Stimulated activated memory B cell treated with anti-CD40 and anti-IgM and Interleukin-4, amounts not matched to agents 10 μg/mL and 1 μg/mL and 100 μg/mL, for 72 hours (primary cell): ENCODE measurements at places on chromosomes 1 and 21.

DNA sequence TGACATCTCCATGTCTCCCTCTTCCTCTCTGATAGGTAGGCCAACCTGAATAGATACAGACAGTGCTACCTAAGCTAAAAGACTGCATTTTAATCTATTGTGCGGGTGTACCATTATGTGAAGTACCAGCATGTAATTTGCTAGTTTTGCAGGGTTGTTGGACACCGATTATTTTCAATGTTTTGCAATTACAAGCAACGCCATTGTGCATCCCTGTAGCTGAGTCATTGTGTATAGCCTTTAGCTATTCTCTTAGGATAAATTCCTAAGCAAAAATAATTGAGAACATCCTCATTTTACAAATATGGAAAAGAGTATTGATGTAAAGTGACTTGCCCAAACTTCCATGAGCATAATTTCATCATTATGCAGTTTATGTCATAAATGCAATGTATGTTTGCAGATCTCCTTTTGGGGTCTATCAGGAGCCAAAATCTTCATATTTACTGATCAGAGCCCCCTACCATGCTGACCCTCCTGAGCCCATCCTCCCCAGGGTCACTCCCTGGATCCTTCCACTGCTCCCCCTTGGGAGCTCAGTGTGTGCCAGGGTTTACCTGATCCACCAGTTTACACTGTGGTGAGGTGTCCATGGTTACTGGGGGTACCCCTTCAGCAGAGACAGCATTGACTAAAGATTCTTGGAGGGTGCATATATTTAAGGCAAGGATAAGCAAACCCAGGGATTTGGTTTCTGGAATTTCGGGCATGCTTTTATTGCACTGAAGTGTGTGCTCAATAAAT, 80.6 kb downstream of the CCDC185 start:
- H3K27ac ChIP-seq: no peak overlapping the region
- no peaks in the 10 kb centered on the region for H3K36me3 ChIP-seq
- peaks cover 63% of the 10 kb centered on the region for H3K27me3 ChIP-seq
- ATAC-seq: no peak
- H3K4me3 ChIP-seq: no peak overlapping the region

DNA sequence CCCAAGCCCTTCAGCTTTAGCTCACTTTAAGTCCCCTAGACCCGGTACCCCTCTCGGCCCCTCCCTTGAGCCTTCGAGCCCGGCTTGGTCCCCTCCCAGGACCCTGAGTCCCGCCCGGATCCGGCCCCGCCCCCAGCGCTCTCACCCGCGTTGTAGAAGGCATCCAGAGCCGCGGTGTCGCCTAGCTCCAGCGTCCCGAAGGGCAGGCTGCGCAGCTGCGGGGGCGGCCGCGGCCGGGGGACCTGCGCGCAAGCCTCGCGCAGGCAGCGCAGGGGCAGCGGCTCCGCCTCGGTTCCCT, 699 bp downstream of the MAP3K6 start:
- ATAC-seq: peak; percentile 75
- peaks cover 56% of the 10 kb centered on the region for H3K4me1 ChIP-seq
- peak overlapping the region; percentile 83 for H3K27ac ChIP-seq
- no peaks in the 10 kb centered on the region for H3K36me3 ChIP-seq
- H3K27me3 ChIP-seq: no peaks in the 10 kb centered on the region

GRCh38 chr1:158115126-158115525, 65.6 kb upstream of the CD1D start:
- H3K27me3 ChIP-seq: peaks cover 27% of the 10 kb centered on the region
- no peaks in the 10 kb centered on the region for H3K36me3 ChIP-seq
- peak; percentile 89 for ATAC-seq
- H3K4me3 ChIP-seq: no peak overlapping the region

- no peaks in the 10 kb centered on the region for H3K36me3 ChIP-seq
- H3K4me1 ChIP-seq: peaks cover 20% of the 10 kb centered on the region
- no peak for ATAC-seq
- no peak overlapping the region for H3K4me3 ChIP-seq
These were observed 3.7 kb upstream of the AMIGO1 start for GRCh38 chr1:109513110-109513710.

GRCh38 chr1:43867976-43868740, 65.4 kb upstream of the ARTN start:
- H3K4me3 ChIP-seq: no peak overlapping the region
- no peaks in the 10 kb centered on the region for H3K27me3 ChIP-seq
- ATAC-seq: no peak
- H3K36me3 ChIP-seq: peaks cover 2% of the 10 kb centered on the region

DNA sequence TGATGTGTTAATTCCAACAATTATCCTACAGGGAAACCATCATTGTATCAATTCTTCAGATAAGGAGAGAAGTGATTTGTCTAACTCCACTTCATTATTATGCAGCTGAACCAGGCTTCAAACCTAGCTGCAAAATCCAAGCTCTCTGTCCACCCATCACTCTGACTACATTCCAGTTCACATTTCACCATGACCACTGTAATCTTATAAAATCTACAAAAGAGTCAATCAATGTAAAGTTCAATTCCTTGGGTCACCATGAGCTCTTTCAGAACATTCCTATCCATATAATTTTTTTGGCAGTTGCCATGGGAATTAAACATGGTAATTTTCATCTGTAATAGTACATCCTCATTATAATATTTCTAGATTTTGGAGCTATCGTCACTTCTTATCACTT, 100.9 kb downstream of the PLPPR5 start:
- ATAC-seq: no peak

DNA sequence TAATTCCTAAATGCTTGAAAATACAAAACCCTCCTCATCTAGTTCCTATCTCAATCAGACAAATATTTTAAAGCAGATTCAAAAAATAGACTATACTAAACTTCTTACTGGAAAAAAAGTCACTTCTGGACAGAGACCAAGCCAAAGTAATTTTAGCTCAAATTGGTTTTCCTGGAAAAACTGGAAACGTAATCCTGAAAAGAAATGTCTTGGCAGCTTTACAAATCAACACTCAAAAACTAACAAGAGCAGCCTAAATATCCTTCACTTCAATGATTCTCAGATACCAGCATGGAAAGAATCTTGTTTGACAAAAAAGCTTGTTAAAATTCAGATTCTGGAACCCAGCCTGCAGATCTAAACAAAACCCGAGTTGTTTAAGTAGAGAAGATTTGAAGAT, 9.1 kb upstream of the GPR88 start:
- no peak overlapping the region for H3K27ac ChIP-seq
- H3K36me3 ChIP-seq: no peaks in the 10 kb centered on the region
- no peaks in the 10 kb centered on the region for H3K27me3 ChIP-seq
- no peak overlapping the region for H3K4me3 ChIP-seq
- peaks cover 7% of the 10 kb centered on the region for H3K4me1 ChIP-seq
- ATAC-seq: no peak

DNA sequence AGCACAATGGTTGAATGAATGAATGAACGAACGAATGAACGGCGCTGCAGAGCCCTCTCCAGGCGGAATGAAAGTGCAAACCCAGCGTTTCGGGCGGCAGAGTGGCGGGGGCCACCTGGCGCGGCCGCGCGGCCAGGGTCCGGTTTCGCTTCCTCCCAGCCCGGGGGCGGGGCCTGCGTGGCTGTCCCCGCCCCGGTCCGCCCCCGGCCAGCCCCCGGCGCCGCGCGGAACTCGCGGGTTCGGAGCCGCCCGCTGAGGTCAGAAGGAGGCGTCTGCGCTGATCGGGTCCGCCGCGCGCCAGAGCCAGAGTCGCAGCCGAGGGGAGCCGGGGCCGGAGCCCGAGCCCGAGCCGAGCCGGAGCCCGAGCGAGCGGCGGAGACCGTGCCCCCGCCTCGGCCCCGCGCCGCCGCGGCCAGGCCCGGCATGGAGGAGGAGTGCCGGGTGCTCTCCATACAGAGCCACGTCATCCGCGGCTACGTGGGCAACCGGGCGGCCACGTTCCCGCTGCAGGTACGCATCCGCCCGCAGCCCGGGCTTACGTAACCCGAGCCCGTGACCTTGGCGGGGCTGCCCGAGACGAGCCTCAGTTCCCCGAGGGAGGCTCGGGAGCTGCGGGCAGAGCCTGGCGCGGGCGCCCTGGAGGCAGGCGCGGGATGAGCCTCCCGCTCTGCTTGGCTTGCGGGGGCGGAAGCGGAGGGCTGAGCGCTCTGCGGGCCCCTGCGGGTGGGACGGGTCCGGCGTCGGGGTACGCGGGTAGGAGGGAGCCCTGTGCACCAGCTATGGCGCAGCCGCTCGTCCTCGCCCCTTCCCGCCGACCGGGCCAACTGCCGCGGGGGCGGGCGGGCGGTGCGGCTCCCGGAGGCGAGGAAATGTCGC, at the start of gene PDXK:
PDXK (plus strand) TSS at position 258 of the 876 bp plus-strand sequence; CDS start at position 424, 166 bp downstream.
- H3K36me3 ChIP-seq: peaks cover 11% of the 10 kb centered on the region
- peaks cover 9% of the 10 kb centered on the region for H3K27me3 ChIP-seq
- H3K4me3 ChIP-seq: peak within 1 kb of the TSS; percentile 85
- H3K27ac ChIP-seq: peak within 1 kb of the TSS; percentile 88
- peaks cover 76% of the 10 kb centered on the region for H3K4me1 ChIP-seq

- no peak overlapping the region for H3K27ac ChIP-seq
- H3K4me1 ChIP-seq: no peaks in the 10 kb centered on the region
- H3K27me3 ChIP-seq: no peaks in the 10 kb centered on the region
- no peaks in the 10 kb centered on the region for H3K36me3 ChIP-seq
These were observed 38.6 kb downstream of the BRINP2 start for GRCh38 chr1:177209357-177209756.

DNA sequence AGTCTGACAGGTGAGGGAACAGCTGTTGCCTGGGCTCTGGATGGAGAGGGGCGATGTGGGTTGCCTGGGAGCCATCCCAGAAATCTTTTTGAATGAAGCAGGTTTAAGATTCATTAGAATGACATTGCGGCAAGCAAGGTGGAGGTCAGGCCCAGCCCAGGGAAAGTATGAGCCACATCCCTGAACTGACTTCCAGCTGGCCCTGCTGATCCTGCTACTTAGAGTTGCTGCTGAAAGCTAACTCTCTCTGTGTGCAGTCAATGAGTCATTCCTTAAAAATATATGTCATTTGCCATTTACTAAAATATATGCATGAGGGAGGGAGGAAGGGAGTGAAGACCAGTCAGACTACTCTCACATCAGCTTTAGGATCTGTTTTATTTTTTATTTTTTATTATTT, 54.3 kb upstream of the RAB3GAP2 start:
- no peak overlapping the region for H3K4me3 ChIP-seq
- peaks cover under 1% of the 10 kb centered on the region for H3K4me1 ChIP-seq
- H3K27ac ChIP-seq: no peak overlapping the region
- peaks cover 2% of the 10 kb centered on the region for H3K27me3 ChIP-seq
- no peak for ATAC-seq
- no peaks in the 10 kb centered on the region for H3K36me3 ChIP-seq

GRCh38 chr1:153291514-153291913, 21.2 kb downstream of the PGLYRP3 start:
- no peaks in the 10 kb centered on the region for H3K36me3 ChIP-seq
- H3K27ac ChIP-seq: peak overlapping the region; percentile 15
- H3K4me3 ChIP-seq: no peak overlapping the region
- peak; percentile 73 for ATAC-seq
- H3K27me3 ChIP-seq: peaks cover 22% of the 10 kb centered on the region
- peaks cover 40% of the 10 kb centered on the region for H3K4me1 ChIP-seq

- peaks cover 14% of the 10 kb centered on the region for H3K27me3 ChIP-seq
- H3K4me3 ChIP-seq: no peak overlapping the region
- no peaks in the 10 kb centered on the region for H3K4me1 ChIP-seq
- no peak for ATAC-seq
- no peaks in the 10 kb centered on the region for H3K36me3 ChIP-seq
These were observed 469.6 kb downstream of the NPHP4 start for GRCh38 chr1:5522531-5523145.

- no peak overlapping the region for H3K27ac ChIP-seq
- H3K4me3 ChIP-seq: no peak overlapping the region
- ATAC-seq: no peak
- H3K27me3 ChIP-seq: no peaks in the 10 kb centered on the region
- no peaks in the 10 kb centered on the region for H3K4me1 ChIP-seq
- no peaks in the 10 kb centered on the region for H3K36me3 ChIP-seq
These were observed 70.4 kb downstream of the DIRAS3 start for GRCh38 chr1:67980028-67980427.

DNA sequence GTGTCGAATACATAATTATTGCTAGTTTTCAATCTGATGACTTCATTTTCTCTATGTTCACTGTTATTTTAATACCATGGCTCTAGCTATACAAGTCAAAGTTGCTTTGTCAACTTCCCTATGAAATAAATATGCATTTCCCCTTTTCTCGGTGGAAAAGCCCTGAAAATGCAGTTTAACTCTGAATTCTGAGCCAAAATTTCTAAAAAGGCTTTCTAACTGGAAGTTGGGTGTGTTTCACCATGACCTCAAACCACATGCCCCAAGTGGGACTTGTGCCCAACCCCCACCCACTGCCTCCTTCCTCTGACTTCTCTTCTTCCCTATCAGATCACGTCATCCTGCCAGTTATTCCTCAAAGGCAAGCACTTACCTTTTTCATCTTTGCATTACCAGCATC, 8.9 kb downstream of the MKNK1 start:
- peaks cover 54% of the 10 kb centered on the region for H3K36me3 ChIP-seq
- peaks cover 37% of the 10 kb centered on the region for H3K4me1 ChIP-seq
- no peak overlapping the region for H3K4me3 ChIP-seq
- no peak overlapping the region for H3K27ac ChIP-seq
- H3K27me3 ChIP-seq: no peaks in the 10 kb centered on the region

DNA sequence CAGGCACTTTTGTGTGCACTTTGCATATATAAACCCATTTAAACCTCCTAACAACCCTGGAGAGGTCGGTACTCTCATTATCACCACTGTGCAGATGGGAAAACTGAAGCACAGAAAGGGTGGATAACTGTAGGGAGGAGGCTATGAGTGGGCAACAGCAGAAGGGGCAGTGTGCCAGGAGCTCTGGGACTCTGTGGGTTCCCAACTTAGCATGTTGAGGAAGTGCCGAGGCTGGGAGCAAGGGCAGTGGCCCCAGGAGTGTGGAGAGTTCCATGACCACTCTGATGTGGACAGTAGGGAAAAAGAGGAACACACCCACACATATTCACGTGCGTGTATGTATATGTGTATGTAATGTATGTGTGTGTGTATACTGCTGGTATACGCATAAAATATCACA, 25.7 kb upstream of the KCNC4 start:
- no peak overlapping the region for H3K27ac ChIP-seq
- H3K36me3 ChIP-seq: no peaks in the 10 kb centered on the region
- no peak for ATAC-seq

DNA sequence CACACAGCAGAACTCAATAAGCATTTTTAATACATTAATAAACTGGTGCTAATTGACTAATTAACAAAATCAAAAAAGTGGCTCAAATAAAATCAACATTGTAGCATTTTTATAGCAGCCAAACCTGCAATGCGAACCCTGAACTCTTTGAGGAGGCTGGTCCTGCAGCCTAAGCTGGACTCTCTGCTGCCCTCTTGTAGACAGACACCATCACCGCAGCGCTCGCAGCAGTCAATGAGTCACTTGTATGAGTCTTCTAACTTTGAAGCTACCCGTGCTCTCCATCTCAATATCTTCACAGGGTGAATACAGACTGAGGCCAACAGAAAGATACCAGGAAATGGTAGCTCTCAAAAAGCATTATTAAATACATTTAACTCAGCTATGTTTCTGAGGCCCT, 9.7 kb upstream of the KRTAP7-1 start:
- no peaks in the 10 kb centered on the region for H3K4me1 ChIP-seq
- no peak for ATAC-seq
- no peaks in the 10 kb centered on the region for H3K36me3 ChIP-seq
- H3K4me3 ChIP-seq: no peak overlapping the region
- no peaks in the 10 kb centered on the region for H3K27me3 ChIP-seq
- no peak overlapping the region for H3K27ac ChIP-seq

- no peak for ATAC-seq
- H3K27me3 ChIP-seq: no peaks in the 10 kb centered on the region
- H3K27ac ChIP-seq: peak overlapping the region; percentile 95
- H3K4me3 ChIP-seq: peak overlapping the region; percentile 41
- peaks cover 63% of the 10 kb centered on the region for H3K4me1 ChIP-seq
These were observed 64.2 kb downstream of the PIK3CD start for GRCh38 chr1:9715536-9716226.
